Osteoblast (primary cell): ENCODE measurements at places on chromosomes 13 and 19.
A peak's percentile ranks its signal among the peaks of the same experiment; 100 is the strongest.

DNA sequence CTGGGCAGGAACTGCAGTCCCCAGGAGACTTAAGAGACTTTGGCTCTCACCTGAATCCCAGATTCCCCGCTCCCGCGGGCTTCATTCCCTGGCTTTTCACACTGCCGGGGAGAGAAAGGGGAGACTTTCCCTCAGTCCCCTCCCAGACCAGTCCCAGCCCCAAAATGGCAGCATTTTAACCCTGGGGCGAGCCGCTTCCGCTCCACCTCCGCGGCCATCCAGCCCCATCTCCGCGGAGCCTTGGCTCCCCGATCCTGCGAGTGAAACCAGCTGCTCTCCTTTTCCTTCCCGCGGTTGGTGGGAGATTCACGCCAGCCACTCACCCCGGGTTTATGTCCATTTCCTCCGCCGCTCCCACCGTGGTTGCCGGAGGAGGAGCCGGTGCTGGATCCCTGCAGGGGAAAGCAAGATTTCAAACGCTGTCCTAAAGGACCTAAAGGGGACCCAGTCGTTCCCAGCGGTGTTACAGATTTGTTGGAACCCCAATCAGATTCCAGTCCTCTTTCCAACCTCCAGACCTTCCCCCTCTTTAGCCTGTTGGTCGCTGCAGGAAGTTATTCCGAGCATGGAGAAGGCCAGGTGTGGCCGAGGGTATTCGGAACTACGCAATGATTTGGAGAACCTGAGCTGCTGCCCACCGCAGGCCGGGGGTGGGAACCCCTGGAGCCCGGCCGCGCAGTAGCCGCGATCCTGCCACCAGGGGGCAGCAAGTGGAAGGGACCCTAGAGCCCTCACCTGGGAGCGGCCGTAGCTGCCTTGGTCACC, 3.4 kb downstream of the DMKN start:
- DNase-seq: peak; percentile 96

DNA sequence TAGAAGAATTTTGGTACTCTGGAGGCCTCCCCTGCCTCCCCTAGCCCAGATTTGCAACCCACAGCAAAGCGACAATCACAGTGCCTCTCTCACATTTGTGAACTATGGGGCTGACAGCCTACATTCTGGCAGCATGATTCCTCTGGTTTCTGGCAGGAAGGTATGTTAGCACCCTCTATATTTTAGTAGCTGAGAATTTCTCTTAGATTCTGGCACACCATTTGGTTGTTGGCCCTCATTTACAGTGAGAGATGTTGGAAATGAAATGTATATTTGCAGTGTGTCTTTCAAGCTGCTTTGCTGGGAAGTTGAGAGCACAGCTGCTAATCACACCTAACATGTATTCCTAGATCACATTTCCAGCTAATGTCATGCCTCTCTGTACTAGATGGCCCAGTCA, 735.0 kb downstream of the FGF9 start:
- no peak for DNase-seq

DNA sequence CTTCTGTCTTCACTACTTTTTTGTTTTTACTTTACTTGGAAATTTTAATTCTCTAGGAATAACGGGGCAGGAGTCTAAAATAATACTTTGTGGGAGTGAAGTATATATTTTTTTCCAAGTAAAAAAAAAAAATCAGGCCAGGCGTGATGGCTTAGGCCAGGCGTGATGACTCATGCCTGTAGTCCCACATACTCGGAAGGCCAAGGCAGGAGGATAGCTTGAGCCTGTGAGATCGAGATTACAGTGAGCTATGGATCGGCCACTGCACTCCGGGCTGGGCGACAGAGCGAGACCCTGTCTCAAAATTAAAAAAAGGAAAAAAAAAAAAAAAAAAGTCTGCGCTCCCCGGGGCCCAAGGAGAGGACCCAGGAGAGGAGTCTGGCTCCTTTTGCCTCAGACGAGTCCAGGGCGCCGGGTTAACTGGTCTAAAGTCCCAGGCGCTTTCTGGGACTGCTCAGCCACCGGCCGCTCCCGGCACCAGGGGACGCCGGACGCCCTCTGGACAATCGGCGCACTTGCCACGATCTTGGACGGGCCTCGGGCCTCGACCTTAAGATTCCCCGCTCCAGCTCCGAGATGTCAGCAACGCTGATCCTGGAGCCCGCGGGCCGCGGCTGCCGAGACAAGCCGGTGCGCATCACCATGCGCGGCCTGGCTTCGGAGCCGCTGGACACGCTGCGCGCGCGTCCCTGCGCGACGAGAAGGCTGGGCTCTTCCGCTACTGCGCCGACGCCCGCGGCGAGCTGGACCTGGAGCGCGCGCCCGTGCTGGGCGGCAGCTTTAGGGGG, 2.7 kb upstream of the ZFP82 start:
- peak; percentile 87 for DNase-seq

DNA sequence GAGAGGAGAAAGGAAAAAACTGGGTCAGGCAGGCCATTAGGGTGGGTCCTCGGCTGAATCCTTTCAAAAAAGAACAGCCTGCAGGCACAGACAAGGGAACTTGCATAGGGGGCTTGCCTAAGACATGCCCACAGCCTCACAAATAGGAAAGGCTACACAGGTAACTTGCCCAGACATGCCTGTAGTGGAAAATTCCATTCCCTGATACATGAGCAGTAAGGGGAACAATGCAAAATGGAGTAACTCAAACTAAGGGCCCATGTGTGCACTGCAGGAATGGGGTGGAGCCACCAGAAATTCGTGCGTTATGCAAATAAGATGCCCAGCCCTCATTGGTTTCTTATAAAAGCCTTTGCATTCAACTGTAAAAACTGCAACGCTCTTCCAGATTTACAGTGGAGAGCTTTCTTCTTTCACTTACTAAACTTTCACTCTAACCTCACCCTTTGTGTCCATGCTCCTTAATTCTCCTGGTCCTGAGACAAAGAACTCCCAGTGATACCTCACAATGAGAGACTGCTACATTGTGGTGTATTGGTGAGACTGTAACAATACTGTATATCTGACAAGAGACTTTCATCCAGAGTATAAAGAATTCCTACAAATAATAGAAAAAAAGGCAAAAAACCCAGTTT, 59.5 kb upstream of the SLITRK1 start:
- no peak for DNase-seq

- peak; percentile 94 for DNase-seq
These were observed 2.3 kb downstream of the EEF2 start for GRCh38 chr19:3982701-3983541.

DNA sequence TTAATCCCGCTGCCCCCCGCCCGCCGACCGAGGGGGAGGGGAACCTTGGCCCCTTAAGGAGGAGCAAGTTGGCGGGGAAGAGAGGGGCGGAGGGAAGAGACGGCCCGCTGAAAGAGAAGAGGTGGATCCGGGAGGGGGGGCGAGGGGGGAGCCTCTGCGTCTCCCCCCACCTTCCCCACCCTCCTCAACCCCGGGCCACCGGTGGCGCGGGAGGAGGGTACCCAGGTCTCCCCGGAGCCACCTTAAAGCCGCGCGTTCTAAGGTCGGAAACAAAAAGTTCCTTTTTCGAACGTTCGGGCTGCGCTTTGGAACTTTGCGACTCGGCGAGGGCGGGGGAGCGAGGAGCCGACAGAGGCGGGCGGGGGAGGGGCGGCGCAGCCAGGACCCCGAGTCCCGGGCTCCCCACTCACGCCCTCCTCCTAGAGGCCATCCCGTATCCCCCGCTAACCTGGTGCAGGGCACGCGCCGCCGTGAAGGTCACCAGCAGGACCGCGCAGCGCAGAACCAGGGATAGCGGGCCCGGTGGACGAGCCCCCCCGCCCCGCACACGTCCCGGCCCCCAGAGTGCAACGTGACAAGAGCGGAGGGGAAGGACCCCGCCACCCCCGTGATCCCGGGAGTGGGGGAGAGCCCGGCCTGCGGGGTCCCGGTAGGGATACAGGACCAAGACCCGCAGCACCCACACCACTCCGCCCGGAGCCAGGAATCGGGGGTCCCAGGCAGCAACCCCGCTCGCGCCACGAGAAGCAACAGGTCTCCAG, 659 bp downstream of the ERF start:
- peak; percentile 90 for DNase-seq

DNA sequence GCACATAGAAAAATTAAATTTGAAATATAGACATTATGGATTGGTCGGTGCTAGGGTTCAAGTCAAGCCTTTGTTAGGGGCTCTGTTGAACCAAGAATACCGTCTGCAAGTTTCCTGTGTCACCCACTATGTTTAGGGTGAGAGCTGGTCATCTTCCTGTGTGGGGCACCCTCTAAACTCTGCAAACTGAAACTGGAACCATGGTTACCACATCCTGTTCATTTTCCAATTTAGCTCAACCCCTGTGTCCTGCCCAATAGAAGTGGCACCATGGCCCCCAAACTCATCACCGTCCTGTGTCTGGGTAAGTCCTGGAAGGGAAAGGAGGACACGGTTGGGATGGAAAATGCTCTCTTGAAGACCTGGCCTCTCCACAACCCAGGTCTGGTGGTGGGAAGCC, 29.9 kb downstream of the LAIR2 start:
- no peak for DNase-seq

- no peak for DNase-seq
These were observed 459.1 kb upstream of the GPC6 start for GRCh38 chr13:92767468-92767867.

GRCh38 chr13:46881621-46882020, 15.2 kb downstream of the HTR2A start:
- no peak for DNase-seq

DNA sequence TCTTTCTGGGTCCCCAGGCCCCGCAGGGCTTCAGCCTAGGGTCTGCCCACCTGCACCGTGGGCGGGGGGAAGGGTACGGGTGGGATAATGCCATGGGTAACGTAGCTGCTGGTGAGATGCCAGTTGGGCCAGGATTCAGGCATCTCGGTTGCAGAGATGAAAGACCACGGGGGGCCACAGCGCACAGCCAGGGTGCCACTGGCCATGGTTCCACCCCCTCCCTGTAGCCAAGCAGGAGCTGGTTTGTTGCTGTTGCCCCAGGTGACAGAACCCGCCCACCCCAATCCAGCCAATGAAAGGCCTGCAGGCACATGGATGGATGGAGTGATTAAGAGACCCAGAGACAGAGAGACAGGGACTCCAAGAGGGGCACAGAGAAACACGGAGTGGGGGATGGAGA, 1.0 kb upstream of the CGB7 start:
- peak; percentile 93 for DNase-seq
